GM04503 (cell line): ENCODE measurements at places on chromosomes 12 and 14.

DNA sequence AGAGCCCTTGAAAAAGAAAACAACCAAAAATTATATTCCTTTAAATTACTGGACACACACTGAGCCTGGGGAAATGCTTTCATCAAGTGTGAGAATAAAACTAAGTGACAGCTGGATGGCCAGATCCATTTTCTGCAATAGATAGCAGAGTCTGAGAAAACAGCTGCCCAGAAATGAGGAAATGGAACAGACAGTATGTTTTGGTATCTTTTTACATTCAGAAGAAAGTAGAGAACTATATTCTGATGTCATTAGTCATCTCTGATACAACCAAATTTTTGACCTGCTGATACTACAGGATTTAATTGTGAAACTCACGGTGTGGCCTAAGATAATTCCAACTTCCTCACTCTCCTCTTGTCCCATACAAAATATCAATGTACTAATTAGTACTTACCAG is 78.2 kb downstream of the HMGA2 start:
- DNase-seq: no peak

GRCh38 chr12:6272300-6273204 is 37.9 kb upstream of the PLEKHG6 start:
- DNase-seq: no peak

- DNase-seq: peak; percentile 56
Observed at GRCh38 chr12:127054531-127054930, 1212.4 kb upstream of the TMEM132C start.

- DNase-seq: no peak
Observed at GRCh38 chr14:78754059-78754458, 583.9 kb downstream of the NRXN3 start.

GRCh38 chr12:110349514-110350151 is 53.9 kb downstream of the ANAPC7 start:
- DNase-seq: no peak

DNA sequence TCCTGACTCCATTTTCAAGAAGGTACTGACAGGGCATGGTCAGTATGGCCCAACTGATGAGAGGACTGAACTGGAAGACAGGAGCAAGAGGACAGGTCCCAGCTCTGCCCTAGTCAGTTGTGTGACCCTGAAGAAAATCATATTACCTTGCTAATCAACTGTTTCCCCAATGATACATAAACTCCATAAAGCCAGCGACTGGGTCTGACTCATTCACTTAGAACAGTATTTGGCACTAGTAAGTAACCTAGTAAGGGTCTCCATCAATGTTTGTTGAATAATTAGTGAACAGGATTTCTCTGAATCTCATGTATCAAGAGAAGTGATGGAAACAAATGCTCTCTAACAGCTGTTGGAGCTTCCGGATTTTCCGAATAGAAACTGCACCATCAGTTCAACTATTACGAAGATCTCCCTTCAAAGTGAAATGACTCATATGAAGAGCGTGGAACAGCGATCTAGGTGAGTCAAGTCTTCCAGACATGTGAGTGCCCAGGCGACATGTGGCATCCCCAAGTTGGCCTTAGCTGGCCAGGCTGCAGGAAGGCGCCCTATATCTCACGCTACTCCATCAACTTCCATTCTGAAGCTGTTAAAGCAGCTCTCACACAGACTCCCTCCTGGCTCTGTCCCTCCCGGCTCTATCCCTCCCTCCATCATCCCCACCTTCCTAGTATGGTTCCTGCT is 94.5 kb downstream of the TTC7B start:
- DNase-seq: no peak

- no peak for DNase-seq
Observed at GRCh38 chr12:96194971-96195844, 1.0 kb downstream of the ELK3 start.

DNA sequence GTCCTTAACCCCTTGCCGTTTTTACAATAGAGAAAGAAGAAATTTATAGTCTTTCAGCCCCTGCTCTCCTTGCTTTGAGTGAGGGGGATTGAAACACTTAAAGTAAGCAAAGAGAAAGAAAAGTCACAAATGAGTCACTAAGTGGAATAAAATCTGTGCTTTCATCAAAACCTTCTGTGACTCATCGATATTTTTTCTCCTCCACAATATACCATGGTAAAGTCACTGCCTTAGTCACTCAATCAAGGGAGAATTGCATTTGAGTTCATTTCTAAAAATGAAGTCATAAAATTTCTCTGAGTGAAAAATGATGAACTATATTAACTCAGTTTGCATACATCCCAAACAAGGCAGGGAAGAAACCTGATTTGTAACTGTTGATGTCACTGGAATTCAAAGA is 470.3 kb downstream of the FOXG1 start:
- peak; percentile 67 for DNase-seq

DNA sequence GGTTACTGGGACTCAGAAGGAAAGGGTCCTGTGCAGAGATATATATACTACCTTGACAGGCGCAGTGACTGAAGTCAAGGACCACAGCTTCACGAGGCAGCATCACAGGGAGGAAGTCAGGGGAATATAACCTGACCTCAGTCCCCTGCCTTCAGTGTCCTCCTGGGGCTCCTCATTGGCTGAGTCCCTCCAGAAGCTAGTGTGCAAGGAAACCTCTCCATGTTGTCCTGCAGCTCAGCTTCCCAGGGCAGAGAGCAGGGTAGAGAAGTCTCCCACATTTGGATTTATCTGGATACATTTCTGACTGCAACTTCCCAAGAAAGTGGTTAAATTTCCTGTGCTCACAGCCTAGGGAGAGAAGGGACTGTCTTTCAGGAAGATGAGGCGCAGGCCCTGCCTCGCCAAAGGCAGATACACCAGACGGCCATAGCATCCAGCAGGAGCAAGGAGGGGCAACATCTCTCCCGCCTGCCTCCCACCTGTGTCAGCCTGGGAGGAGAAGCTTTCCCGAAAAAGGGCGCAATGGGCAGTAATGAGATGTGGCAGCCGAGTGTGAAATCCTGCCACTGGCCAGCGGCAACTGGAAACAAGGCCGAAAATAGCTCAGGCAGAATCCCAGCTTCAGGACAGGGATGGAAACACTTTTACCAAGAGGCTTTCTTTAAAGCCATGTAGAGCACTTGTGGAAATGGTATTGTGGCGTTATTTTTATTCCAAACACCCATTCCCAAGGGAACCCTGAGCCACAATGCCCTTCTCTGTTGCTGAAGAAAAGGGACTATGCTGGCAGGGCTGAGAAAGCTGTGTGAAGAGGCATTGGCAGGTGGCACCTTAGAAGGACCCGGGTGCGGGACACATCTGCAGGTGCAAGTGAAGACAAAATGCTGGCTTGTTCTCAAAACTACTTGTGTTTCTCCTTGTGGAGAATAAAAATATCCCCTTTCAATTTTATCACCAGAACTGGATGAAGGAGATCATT is 54.9 kb upstream of the HIF1A start:
- no peak for DNase-seq

- DNase-seq: no peak
Observed at GRCh38 chr12:66497008-66497897, 181.6 kb downstream of the GRIP1 start.

GRCh38 chr12:54667945-54668344 is 19.8 kb upstream of the DCD start:
- DNase-seq: no peak

DNA sequence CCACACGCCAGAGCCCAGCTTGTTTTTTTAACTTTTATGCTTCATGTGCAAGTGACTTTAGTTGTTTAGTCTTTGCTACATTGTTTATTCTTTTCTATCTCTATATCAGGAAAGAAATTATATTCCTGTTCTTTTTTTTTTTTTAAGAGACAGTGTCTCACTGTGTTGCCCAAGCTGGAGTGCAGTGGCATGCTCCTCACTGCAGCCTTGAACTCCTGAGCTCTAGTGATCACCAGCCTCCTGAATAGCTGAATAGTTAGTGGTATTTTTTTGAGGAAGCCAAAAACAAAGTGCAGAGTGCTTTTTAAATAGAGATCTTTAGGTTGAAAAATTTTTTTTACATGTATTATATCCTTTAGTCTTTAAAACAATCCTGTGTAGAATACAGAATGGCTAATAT is 58.2 kb downstream of the ETNK1 start:
- no peak for DNase-seq

DNA sequence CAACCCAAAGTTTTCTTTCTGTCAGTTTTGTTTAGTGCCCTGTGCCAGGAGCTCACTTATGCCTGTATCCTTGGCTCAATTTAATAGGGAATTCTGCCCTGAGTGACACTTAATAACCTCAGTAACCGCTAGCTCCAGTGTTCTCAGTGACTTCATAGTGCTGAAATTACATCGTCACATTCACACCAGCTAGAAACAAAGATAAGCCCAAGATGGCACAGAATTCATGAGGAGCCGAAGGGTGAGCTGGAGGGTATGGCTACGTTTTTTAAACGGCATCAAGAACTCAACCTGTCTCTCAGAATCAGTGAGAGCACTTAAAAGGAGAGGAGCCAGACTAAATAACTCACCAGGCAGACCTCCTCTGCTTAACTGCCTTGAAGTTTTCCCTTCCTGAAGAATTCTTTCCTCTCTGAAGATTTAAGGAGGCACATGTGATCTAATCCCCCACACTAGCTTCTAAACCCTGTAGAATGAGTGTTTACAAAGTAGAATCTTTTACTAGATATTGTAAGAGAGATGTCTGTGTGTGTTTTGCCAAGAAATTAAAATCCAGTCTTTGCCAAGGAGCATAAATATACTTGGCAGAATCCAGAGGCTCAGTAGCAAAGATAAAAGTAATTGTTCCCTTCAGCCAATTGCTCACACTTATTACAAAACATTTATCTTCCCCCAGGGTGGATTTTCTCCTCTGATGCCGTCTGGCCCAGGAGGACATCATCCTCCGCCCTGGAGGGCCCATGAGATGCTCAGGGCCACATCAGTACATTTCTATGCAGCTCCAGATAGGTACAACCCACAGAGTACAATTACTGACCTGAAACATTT is 37.3 kb downstream of the PTGER2 start:
- peak; percentile 74 for DNase-seq

DNA sequence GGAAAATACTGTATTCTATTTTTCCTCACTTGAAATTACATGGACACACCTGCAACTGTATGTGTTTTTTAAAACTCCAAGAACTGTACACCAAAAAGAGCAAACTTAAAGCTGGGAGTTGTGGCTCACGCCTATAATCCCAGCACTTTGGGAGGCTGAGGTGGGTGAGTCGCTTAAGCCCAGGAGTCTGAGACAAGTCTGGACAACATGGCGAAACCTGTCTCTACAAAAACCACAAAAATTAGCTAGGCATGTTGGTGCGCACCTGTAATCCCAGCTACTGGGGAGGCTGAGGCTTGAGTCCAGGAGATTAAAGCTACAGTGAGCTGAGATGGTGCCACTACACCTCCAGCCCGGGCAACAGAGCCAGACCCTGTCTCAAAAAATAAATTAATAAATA is 95.9 kb downstream of the SINHCAF start:
- no peak for DNase-seq

DNA sequence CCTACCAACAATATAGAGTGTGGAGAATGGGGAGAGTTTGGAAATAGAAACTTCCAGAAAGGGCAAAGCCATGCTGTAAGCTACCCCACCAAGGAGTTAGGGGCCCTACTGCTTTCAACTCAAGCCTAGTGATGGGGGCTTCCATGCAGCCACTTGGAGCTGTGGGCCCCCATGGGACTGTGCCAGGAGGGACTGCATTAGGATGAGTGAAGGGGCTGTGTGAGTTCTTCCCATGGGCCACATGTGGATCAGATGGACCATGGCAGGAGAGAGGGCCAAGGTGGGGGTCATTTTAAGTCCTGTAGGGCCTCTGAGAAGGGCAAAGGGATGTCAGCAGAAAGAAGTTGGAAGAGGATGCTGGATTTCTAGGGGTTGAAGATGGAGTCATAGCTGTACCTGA is 23.1 kb upstream of the CIPC start:
- no peak for DNase-seq

DNA sequence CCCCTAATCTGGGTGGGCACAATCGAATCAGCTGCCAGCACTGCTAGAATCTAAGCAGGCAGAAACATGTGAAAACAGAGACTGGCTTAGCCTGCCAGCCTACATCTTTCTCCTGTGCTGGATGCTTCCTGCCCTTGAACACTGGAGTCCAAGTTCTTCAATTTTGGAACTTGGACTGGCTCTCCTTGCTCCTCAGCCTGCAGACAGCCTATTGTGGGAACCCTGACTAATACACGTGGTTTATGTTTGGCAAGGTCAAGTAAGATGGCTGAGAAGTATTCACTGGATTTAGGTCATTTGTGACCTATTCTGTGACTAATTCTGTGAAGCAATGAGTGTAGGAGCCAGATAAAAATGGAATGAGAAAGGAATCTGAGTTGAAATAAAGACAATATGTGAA is 11.0 kb downstream of the GPR135 start:
- DNase-seq: peak; percentile 96

DNA sequence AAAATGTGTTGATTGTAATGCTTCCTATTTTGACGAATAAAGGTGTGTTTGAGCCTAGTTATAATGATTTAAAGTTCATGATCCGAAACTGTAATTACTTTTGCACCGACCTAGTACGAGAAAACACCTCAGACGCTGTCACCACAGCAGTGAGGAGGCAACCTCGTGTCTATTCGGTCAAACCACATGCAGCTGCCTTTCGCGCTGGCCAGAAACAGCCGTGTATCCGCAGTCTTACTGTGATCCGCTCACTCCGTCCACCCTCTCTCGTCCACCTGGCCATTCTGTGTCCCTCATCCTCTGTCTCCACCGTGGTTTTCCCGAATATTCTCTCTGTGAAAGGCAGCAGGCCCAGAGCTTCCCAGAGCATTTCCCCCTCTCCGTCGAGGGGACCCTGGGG is 67.1 kb downstream of the NOC4L start:
- DNase-seq: no peak

GRCh38 chr12:10873378-10873777 is 10.7 kb downstream of the PRH1 start:
- peak; percentile 11 for DNase-seq

- no peak for DNase-seq
Observed at GRCh38 chr14:50410071-50410470, 13.4 kb upstream of the CDKL1 start.

- DNase-seq: peak; percentile 28
Observed at GRCh38 chr14:37034410-37035285, 137.8 kb downstream of the SLC25A21 start.

- DNase-seq: no peak
Observed at GRCh38 chr12:93300611-93301021, 77.1 kb upstream of the NUDT4 start.

- no peak for DNase-seq
Observed at GRCh38 chr14:68953196-68953555, 25.9 kb downstream of the ACTN1 start.

DNA sequence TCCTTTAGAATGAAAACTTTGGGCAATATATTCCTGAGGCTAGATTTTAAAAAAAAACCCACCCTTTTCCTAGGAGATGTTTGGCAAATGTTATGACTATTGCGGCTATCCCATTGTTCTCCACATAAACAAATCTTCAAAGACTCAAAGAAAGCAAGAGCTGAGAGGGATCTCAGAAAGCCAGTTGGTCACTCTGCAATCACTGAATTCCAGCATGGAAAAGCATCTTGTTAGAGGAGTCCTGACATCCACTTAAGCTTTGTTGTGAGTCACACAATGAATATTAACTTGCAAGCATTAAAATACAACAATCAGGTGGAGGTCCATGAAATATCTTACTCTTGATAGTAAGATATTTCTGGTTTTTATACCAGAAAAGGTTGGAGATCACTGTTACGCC is 11.0 kb upstream of the PTPRB start:
- DNase-seq: no peak

- no peak for DNase-seq
Observed at GRCh38 chr12:52193991-52194390, 2.2 kb upstream of the KRT80 start.

GRCh38 chr14:69708049-69708448 is 58.9 kb upstream of the SRSF5 start:
- DNase-seq: no peak

- DNase-seq: no peak
Observed at GRCh38 chr14:21096438-21096837, 2.0 kb downstream of the ZNF219 start.

GRCh38 chr12:108430245-108430644 is 84.8 kb upstream of the FICD start:
- DNase-seq: no peak
